ENCODE measurements at places on chromosomes 1 and 21.

DNA sequence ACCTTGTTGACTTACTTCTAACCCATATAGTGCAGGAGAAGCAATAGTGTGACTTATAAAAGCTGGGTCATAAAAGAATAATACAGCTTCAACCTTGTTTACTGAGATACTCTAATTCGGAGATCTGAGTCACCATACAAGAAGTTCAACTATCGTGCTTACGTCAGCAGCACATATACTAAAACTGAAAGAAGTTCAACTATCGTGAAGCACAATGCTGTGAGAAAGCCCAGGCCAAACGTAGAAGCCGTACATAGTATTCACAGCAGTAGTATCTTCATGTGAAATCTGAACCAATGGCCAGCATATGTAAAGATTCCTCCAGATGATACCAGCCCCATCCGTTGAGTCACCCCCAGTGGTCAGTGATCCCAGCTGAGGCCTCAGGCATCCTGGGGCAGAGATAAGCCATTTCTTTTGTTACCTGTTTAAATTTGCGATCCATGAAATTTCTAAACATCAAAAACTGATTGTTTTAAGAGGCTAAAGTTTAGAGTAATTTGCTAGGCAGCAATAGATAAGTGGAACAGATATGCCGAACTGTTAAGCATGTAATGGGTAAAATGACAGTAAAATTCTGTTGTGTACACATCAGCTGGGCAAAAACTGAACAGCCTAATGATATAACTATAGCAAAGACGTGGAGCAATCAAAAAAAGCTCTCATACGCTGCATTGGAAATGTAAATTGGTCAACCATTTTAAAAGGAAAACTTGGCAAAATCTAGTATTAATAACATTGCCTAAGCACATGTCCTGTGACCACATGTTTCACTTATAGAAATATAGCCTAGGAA, 53.9 kb upstream of the SAMD13 start:
- DNase-seq, result no peak

DNA sequence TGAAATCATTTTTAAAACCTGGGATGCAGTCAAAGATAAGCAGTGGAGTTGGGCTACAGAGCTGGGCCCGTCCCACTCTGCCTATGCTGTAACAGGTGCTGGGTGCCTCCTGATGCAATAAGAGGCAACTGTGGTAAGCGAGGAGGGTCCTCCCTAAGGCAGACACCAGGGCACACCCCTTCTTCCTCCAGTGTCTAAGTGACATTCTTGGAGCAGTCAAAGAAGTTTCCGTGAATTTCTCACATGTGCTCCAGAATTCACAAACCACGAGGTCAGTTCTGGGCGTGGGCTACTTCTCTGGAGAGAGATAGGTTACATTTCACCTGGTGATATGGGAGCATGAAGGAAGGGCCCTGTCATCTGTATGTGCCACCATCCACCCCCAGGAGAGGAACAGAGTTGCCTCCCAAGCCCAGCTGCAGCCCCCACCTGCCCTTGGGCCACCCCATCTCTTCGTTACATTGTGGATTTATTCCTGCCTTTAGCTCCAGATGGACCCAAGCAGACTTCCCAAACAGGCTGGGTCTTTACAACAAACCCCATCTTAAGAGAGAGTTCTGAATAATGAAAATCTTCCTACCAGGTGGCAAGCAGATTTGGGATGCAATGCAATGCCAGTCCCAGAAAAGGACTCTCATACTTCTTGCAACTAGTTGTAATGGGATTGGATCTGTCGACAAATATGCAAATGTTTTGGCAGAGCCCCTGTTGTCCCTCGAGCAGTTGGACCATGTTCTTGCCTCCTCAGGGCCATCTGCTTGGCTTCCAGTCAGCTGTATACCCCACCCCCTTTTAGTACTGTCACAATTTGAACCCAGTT, 82.5 kb upstream of the CNTN2 start:
- DNase-seq, result no peak

- DNase-seq, result no peak
These were observed 19.2 kb upstream of the TAS1R2 start for GRCh38 chr1:18878538-18879214.

GRCh38 chr1:216032284-216032683, 391.0 kb downstream of the USH2A start:
- no peak for DNase-seq

DNA sequence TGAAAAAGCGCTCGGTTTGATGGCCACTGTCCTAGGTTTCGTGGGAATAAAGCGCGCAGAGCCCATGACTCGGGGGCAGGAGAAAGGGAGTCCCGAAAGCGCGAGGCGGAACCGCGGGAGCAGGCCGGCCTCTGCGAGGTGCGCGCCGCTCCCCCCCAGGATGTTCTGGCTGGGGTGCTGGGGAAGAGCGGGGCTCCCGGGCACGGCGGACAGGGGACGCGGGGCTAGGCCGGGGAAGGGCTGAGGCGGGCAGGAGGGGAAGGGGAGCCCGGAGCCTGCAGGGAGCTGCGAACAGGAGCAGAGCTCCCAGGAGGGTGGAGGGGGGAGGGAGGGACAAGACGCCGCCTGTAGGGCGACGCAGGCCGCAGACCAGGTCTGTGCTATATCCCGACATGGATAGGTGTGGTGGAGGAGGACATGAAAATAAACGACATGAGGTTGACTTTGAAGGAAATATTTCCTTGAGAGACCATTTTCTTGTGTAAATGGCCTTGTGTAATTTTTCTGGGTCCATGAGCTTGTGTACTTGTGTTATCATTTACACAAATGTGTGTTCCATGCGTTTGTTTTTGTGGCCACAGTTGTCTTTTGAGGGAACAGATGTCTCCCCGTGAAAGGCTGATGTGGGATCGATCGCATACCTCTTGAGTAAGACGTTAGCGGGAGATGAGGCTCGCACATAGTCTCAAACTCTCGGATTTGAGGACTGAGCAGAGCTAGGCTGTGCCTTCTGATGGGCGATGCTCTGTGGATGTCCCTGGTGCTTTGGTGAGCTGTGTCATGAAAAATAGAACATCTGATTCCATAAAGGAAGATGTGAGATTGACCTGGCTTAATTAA, 1.3 kb downstream of the PCNT start:
- no peak for DNase-seq

DNA sequence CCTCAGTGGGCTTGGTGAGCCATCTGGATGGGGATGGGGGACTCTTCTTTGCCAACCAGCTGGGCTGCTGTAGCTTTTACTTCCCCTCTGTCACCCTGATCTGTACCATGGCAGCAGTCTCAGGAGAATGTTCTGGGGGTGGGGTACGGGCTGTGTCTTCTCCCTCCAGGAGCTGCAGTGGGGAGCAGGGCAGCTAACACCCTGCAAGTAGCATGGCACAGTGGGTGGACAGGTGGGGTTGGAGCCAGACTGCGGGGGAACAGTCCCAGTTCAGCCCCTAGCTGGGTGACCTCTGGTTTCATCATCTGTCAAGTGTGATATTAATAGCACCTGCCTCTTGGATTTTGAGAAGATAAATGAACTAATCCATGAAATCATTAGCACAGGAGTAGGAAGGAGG, 3.1 kb downstream of the NFASC start:
- no peak for DNase-seq

DNA sequence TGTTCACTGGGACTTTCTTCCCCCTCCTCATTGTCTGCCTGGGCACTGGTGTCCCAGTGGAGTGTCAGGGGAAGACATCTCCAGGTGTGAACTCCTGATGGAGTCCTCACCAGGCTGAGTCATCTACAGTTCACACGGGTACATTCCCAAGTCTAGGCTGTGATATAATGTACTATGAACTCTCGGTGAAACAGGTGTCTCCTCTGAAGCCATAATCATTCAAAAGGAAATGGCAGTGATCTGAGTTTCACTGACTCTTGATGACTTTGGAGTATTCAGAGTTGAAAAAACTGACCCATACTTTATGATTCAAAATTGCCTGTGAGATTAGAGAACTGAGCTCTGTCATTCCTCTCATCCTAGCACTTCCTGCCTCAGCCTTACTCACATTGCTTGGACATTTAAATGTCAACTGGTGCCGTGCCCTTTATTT, 9.1 kb downstream of the LAMC2 start:
- DNase-seq, result no peak

DNA sequence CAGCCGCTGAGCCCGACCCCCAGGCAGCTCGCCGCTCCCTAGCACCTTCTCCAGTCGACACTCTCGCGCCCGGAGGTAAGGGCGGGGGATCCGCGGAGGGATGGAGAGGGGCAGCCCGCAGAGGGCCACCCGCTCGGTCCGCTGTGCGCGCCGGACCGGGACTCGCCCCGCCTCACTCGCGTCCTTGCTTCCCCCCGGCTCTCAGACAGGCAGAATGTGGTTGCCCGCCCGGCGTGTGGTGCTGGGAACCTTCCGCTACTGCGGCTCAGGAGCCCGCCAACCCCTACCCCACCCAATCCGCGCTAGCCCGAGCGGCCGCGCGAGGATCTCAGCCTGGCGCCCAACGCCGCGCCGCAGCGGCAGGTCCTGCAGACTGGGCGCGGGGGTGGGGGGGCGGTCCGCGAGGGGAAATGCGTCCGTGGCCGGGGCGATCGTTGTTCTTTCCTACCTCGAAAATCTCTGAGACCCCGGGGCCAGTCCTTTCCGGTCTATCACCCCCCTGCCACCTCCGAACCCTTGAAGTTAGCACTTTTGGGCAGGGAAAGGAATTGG, 404 bp downstream of the LRRC8C start:
- DNase-seq, result no peak

DNA sequence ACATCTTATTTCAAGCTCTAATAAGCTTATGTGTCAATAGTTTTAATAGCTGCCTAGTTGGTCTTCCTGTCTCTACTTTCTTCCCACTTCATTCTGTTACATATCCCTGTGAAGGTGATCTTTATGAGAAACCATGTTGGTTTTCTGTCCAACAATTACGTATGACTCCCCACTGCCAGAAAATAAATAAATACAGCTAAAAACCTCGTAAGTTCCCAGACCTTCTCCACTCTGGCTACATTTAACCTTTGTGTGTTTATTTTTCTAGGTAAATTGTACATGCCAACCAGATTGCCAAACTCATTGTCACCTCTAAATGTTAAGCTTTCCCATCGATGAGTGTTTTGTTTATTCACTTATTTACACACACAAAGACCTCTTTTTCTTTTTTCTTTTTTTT, 147.2 kb downstream of the CRB1 start:
- DNase-seq, result no peak

GRCh38 chr1:47230692-47231300, 1.2 kb downstream of the TAL1 start:
- no peak for DNase-seq

DNA sequence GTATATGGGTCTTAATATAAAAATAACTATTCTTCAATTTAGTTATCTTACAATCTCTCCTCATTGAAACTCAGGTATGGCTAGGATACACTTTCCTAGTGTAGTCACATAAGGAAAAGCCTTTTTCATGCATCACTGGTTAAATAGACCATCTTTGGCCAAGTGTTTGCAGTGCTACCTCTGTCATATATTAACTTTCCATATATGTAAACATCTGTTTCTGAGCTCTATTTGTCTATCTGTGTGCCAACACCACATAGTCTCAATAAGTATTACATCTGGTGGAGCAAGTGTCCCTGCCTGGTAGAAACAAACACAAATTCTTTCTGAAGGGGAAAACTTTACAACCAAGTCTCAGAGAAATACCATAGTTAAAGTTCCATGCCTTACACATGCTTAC, 134.6 kb downstream of the TSEN15 start:
- DNase-seq, result no peak

DNA sequence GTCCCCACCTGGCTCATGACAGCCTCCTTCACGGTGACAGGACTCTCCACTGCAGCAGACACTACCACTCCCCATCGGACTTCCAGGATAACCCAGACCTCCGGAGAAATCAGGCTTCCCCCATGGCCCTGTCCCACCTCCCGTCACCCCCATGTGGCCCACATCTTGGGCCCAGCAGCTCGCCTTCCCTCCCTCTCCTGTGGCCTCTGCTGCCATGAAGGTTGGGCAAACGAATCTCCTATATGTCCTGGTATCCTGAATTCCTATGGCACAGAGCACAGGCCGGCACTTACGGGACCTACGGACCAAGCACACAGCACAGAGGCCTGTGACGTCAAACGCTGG, 82.0 kb downstream of the NPHP4 start:
- DNase-seq, result no peak

DNA sequence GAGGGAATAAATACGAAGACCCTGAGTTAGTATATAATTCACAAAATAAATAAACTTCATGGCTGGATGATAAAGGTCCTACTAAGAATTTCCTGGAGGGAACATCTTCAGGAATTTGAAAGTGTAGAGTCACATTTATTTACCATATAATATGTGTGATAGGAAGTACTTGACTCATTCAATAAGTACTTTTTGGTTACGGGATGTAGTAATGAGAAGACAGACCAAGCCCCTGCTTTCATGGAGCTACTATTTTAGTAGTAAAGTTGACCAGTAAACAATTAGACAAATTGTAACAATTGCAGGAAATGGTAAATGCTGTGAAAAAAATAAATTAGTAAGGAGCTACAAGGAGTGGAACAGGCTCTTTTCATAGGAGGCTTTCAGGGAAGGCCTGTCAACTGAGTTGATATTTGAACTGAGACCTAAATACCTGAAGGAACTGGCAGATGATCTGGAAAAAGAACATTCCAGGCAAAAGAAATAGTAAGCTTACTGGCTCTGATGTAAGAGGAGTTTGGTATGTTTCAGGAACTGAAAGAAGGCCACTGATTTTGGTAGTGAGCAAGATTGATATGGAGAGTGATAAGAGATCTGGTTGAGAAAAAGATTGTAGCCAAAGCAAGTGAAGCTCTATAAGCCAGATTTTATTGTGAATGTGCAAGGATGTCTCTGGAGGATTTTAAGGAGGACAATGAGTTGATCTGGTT, 36.2 kb downstream of the CAMSAP2 start:
- DNase-seq, result no peak

- no peak for DNase-seq
These were observed 7.9 kb upstream of the TRAF5 start for GRCh38 chr1:211318576-211319280.

- DNase-seq, result no peak
These were observed 4.9 kb upstream of the LINGO4 start for GRCh38 chr1:151809985-151810556.

- DNase-seq, result no peak
These were observed 32.1 kb downstream of the TGFB2 start for GRCh38 chr1:218377143-218377660.

DNA sequence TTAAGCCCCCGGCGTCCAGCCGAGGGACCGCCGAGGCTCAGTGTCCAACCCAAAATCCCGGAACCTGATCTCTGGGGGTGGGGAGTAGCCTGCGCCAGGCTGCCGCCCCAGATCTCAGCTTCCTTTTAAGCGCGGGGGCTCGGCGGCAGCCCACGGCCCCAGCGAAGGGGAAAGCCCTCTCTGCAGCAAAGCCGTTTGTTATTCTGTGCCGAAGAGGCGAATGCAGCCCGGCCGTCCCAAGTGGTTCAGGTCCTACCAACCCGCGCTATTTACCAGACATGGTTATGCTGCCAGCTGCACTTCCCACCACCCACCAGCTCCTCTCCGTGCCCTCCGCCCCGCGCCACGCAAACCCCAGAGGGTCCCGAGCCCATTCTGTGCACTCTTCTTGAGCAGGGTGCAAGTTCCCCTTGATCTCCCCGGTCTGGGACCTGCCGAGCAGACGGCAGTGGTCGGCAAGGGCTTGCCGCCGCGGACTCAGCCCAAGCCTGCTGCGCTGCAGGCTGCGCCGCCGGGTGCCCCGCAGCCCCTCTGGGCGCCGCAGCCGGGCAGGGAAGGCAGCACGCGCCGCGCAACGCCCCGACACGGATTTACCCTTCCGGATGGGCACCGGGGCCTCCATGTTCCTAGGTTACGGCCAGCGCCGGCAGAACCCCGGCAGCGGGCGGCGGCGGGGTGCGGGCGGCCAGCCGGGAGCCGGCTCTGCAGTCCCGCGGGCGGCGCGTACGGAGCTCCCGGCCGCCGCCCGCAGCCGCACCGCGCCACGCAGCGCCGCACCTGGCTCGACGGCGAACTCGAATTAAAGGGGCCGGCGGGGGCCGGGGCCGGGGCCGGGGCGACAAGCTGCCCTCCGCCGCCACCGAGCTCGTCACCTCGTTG, 738 bp upstream of the KCNA2 start:
- DNase-seq, result no peak
